NK-92 treated with Interleukin-12 subunit alpha and Interleukin-12 subunit beta, amount 100 ng/mL, for 24 hours (cell line): ENCODE measurements at places on chromosomes 7 and 10.

DNA sequence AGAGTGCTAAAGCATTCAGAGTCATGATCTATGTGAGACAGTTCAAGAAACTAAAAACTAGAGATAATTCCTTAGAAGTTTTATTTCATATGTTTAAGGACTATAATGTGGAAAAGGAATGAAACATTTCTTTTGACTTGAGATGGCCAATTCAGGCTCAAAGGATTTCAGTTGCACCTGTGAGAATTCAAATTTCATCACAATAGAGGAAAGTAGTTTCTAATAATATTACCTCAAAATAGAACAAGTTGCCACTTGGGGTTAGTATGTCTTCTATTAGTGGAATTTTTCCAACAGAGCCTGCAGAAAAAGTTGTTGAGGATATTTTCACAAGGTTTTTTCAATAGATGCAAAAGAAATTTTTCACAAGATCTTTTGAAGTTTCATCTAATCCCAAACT lies 37.4 kb downstream of the TMEM26 start:
- no peak for DNase-seq

- DNase-seq, result no peak
These were observed 43.6 kb upstream of the MXI1 start for GRCh38 chr10:110163841-110164240.

- DNase-seq, result no peak
These were observed 102.1 kb downstream of the MPP7 start for GRCh38 chr10:28200775-28201174.

- no peak for DNase-seq
These were observed 95.8 kb upstream of the TNS3 start for GRCh38 chr7:47677664-47678063.

DNA sequence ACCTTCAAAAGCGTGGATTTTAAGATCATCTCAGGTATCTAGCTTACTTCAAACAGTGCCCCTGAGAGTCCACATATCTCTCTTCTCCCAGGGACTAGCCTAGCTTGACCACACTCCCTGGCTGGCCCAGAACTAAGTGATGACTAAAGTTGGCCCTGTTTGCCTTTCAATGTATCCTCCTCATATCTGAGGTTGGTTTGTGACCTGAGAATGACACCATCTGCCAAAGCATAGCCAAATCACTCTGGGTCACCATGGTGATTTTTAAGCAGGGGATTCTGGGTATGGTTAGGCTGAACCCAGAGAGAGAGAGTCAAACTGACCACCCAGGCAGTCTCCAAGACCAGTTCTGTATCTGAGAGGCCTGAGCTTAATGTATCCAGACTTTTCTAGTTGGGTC lies 16.2 kb downstream of the CNNM1 start:
- DNase-seq, result no peak

DNA sequence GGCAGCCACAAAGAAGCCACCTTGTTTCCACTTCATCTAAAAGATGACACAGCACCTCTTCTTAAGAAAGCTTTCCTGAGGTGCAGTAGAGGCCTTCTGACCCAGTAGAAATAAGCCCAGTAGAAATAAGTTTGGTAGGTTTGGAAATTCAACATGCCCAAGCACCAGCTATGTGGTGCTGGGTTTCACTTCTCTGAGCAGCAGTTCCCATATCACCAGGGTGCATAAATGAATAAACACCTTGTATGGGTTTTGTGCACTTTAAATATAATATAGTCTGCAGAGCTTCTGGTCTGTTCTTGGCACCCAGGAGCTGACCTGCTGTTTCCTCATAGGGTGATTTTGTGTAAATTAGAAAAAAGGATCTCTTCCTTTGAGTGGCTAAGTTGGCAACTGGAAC lies 492.4 kb upstream of the SORCS1 start:
- no peak for DNase-seq
